Activated naive CD4-positive, alpha-beta T cell treated with anti-CD3 and anti-CD28 coated beads, Interleukin-2, amount 50 U/mL, for 16 hours (primary cell): ENCODE measurements at places on chromosomes 7 and 10.

DNA sequence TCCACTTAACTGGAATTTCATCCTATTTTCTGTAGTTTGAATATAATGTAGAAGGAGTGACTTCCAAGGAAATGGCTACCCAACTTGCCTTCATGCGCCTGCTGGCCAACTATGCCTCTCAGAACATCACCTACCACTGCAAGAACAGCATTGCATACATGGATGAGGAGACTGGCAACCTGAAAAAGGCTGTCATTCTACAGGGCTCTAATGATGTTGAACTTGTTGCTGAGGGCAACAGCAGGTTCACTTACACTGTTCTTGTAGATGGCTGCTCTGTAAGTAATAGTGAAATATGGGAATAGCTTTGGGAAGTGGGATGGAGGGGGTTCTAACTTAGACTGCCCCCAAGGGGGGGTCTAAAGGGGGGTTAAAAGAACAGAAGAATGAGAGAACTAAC is 34.5 kb downstream of the COL1A2 start:
- DNase-seq, result no peak

GRCh38 chr10:77391605-77392235 is 245.9 kb downstream of the KCNMA1 start:
- no peak for DNase-seq

DNA sequence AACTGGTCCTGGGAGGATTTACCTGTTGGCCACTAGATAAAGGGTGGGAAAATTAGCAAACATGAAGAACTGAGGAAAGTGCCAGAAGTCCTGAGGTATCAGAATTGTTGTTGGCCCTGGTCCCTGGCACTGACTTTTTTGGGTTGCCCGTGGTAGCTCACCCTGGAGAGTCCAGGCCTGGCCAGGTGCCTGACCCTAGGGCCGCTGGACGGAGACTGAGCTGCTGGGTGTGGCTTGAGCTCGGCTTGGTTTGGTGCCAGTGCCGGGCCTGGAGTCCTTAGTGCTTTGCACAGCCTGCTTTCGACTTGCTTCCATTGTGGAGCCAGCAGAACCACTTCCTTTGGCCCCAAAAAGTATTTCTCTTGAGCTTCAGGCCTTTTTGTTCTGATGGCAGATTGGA is 12.9 kb downstream of the MDH2 start:
- DNase-seq, result no peak

GRCh38 chr10:3043512-3044368 is 23.6 kb upstream of the PFKP start:
- peak; percentile 58 for DNase-seq
